NB4 (cell line): ENCODE measurements at places on chromosomes 7 and 10.
A peak's percentile ranks its signal among the peaks of the same experiment; 100 is the strongest.

GRCh38 chr7:31423994-31424393 lies 83.5 kb upstream of the NEUROD6 start:
- no peak for DNase-seq

- no peak for DNase-seq
These were observed 247 bp downstream of the PARD3 start for GRCh38 chr10:34814913-34815184.

GRCh38 chr7:87113077-87113476 lies 39.2 kb upstream of the DMTF1 start:
- no peak for DNase-seq

DNA sequence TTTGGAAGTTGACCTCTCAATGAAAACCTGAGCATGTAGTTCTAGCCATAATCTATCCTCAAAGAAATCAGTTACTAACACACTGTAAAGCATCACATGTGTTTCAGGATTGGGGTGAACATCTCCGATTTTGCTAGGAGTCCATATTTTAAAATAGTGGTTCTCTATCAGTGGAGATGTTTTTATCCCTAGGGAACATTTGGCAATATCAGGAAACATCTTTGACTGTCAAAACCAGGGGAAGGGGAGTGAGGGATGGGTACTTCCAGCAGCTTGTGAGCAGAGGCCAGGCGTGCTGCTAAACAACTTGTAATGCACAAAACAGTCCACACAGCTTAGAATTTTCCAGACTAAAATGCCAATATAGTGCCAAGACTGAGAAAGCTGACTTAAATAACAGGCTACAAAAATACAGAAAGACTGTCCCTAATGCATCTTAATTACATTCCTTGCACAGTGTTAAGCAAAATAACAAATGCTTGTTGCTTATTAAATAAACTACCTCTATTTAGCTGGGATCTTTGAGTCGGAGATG lies 120.9 kb downstream of the CRPPA start:
- DNase-seq, result no peak

DNA sequence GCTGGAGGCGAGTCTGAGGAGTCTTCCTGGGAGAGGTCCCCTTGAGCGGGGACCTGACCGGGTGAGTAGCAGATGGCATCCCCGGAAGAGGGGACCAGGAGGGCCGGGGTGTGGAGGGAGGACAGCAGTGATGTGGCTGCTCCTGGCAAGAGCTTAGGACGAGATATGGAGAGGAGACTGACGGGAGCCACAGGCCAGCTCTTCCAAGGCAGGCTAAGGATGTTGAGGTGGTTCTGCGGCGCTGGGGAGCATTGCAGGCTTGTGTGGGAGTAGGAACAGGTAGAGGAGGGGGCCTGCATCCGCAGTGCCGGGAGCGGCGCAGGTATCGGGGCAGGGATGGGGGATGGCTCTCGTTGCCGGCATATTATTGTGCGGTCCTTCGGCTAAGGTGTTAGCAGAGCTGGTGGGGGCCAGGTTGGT lies 76.7 kb upstream of the ANLN start:
- no peak for DNase-seq

GRCh38 chr7:139127648-139128047 lies 18.1 kb upstream of the ZC3HAV1 start:
- DNase-seq, result peak; percentile 53
